ENCODE measurements at places on chromosomes 7 and 10. TPM values are rescaled to one million over a fixed set of nuclear protein-coding genes. Genes with fewer than 3 reads are reported as not detected.

ZNF425 gene
- total RNA-seq = 1.6 TPM

GNG11 gene
- total RNA-seq = 4.4 TPM

LRCH4 gene
- total RNA-seq = 15.6 TPM

PRRT4 gene
- 0.69 TPM for total RNA-seq

YAE1 gene
- 23.6 TPM for total RNA-seq

CUBN gene
- 0.80 TPM for total RNA-seq

DNA sequence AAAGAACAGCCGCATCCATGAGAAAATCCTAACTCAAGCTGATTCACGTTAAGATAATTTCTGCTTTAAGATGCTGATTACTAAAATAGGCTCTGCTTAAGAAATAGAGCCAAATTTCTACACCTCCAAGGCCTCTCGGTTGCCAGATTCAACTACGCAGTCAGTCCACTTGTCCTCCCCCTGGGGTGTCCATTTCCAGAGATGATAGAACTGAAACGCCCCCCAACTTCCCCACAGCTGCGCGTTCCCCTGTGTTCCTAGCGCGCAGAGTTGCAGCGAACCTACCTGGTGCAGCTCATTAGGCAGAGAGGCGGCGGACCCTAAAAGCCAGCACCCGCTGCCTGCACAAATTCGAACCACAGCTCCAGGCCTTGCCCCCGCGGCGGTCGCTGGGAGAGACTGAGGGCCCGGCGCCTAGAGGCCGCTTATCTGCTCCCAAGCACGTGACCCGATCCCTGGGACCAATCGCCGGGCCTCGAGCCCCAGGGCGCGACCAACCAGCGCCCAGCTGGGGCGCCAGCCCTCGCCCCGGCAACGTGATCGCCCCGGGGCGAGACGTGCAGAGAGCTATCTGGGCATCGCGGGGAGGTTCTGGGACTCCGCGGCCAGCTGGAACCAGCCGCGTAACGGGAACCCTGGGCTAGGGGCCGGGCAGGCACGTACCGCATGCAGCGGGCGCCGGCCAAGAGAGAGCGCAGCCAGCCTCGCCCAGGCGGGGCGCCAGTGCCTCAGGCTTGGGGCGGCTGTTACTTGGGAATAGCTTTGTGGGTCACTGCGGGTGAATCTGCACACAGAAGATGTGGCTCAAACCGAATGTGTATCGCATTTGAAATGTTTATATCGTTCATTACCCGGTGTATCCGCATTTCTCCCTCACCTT lies at the start of gene PPP1R3C:
Gene PPP1R3C (minus strand): TSS at position 401 of the 880 bp plus-strand sequence. CDS start 102 bp downstream, at position 299.
- no peak for DNase-seq

DNA sequence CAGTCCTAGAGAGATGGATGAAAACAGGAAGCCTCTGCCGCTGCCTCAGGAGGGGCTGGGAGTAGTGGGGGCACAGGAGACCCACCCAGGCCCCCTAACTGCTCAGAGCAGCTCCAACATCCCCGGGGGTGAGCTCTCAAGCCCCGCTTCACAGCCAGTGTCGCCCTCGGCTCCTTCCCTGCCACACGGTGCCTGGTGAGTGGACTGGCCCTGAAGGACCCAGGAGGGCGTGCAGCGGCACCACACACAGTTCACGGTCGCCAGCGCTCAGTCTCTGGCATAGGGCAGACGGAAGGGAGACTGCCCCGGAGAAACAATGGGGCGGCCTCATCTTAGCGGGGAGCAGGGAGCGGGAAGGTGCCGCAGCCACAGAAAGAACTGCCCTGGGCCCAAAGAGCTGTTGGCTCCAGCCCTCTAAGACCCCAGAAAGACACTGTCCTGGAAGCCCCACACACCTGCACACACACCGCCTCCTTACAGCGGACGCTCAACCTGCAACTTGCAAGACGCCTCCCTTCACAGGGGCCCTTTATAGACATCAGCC lies 1.2 kb downstream of the CLDN15 start:
- no peak for DNase-seq

GRCh38 chr10:100687143-100688003 lies 58.0 kb upstream of the PAX2 start:
- no peak for DNase-seq

DNA sequence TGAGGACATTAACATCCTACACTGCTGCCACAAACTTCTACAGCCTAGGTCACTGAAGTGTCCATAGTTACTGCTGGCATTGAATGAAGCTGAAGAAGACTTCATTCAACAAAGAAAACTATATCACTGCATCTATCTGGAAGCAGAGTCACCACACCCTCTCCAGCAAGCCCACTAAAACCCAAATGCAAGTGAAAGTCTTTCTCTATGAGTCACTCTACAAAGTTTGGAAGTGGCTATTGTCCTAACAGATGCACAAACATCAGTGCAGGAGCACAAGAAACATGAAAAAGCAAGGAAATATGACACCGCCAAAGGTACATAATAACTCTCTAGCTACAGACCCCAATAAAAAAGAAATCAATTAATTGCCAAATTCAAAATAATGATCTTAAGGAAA lies 43.5 kb upstream of the CAMK2B start:
- DNase-seq = peak; percentile 89

DNA sequence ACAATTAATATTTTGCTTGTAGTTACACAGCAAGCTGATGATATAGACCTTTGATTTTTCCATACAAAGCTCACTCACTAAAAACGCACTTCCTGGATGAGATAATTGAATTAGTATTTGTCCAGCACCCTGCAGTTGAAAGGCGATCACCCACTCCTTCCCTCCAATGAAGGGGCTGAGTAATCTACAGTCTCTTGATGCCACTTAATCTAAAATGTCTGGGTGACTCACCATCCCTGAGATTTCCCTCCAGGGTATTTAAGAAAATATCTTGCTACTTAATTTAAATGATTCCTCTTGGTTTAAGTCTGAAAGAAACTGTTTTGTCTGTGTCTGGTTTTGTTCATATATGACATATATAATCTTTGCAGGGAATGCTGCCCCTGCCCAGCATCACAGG lies 515.3 kb downstream of the GRID1 start:
- no peak for DNase-seq

GRCh38 chr10:33363106-33363505 lies 28.6 kb upstream of the NRP1 start:
- DNase-seq = peak; percentile 98

GRCh38 chr7:152050547-152050971 lies 25.1 kb downstream of the GALNT11 start:
- DNase-seq = no peak

DNA sequence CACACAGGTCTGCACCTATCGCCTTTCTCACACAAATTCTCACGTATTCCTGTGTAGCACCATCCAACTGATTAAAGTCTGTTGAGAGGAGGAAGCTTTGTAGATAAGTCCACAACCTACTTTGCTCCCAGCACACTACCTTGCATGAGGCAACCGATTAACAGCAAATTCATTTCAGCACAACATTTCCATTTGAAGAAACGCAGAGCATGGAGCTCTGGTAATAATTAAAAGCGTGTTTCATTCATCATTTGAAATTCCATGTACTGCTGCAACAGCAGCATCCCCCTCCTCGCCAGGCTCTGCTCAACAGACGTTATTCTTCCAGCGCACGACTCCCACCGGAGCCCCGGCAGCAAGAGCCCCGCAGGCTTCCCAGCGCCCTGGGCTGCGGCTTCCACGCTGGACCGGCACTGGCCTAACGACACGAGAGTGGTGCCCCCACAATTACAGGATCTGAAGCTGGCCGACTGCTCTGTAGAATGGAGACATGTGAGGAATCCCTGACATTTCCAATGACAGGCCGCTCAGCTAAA lies 118.8 kb downstream of the DIP2C start:
- DNase-seq = no peak

- DNase-seq = peak; percentile 97
Observed at GRCh38 chr7:76069238-76069638, 21.3 kb downstream of the MDH2 start.

GRCh38 chr10:129513312-129513711 lies 46.3 kb downstream of the MGMT start:
- no peak for DNase-seq

DNA sequence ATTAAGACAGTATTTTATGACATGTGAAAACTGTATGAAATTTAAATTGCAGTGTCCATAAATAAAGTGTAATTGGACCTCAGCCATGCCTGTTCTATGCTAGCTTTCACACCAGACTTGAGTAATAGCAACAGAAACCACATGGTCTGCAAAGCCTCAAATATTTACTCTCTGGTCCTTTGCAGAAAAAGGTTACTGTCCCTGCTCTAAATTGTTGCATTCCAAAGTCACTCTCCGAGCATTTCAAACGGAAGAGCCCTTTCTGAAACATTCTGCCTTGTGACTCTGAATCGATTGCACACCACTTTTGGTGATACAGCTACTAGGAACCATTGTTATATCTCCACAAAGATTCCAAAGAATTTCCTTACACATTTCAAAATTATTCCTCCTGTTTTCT lies 81.0 kb upstream of the STK17A start:
- no peak for DNase-seq

DNA sequence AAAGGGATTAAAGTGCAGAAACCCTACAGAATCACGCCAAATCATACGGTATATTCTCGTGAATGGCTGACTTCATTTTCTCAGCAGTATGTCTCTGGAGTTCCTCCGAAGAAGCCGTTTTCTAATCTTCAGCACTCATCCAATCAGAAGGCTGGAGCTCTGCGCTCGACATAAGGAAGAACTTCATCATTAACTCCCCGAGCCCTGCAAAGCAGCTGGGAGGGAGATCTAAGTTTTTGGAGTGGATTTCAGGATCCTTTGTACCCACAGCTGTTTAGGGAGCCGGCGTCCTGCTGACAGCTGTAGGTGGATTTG lies 40.7 kb upstream of the SDK1 start:
- DNase-seq = no peak

DNA sequence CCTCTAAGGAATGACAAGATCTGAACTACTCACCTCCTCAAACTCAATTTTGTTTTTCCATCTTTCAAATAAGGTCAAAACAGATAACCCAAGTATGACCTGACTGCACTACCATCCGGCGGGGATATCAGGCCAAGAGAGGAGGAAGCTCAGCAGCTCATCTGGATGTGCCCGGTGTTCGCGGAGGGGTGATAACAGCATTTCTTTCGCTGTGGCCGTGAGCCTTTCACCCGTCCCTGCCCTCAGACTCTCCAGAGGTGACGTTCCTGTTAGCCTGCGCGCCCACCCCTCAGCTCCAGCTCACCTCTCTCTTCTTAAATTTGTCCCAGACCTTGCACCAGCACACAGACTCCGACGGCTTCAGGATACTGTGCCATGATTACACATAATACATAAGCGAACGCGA lies 526 bp downstream of the ZNF248 start:
- DNase-seq = peak; percentile 62

DNA sequence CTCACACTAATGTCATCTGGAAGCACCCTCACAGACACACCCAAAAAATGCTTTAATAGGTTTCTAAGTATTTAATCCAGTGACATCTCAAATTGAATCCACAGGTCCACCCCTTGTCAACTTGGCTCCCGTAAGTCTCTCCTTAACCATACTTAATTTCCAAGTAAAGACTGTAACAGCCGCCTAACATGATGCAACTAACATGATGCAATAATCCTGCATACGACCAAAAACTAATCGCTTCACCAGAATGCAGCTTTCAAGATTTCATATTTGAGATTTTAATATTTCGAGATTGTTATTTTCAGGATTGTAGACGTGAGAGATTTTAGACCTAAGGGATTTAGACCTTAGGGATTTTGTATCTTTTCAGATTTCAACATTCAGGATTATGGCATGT lies 3.7 kb upstream of the HDAC9 start:
- DNase-seq = no peak

- no peak for DNase-seq
Observed at GRCh38 chr10:94334857-94335256, 27.9 kb downstream of the NOC3L start.

GRCh38 chr10:58479045-58479444 lies 33.6 kb upstream of the BICC1 start:
- no peak for DNase-seq
